ENCODE measurements at places on chromosomes 4 and X. TPM values are rescaled to one million over a fixed set of nuclear protein-coding genes. Genes with fewer than 3 reads are reported as not detected.

PSAPL1 gene
- not detected for total RNA-seq

MID1 gene
- total RNA-seq: 5.9 TPM

ARHGEF38 gene
- total RNA-seq: not detected

FRMD7 gene
- total RNA-seq: 0.07 TPM

SGMS2 gene
- 23.1 TPM for total RNA-seq

SLC2A9 gene
- 7.1 TPM for total RNA-seq

ADRA2C gene
- 5.9 TPM for total RNA-seq

ZCCHC12 gene
- total RNA-seq: not detected

TLR1 gene
- 5.0 TPM for total RNA-seq

FAAH2 gene
- 0.69 TPM for total RNA-seq

USP11 gene
- total RNA-seq: 31.4 TPM

TASL gene
- 0.62 TPM for total RNA-seq

GAGE12J gene
- not detected for total RNA-seq

STK32B gene
- total RNA-seq: 1.4 TPM

PNMA6A gene
- 1.9 TPM for total RNA-seq

ZNF185 gene
- 2.5 TPM for total RNA-seq

SERTM2 gene
- not detected for total RNA-seq

ENPP6 gene
- total RNA-seq: not detected

STPG2 gene
- 0.15 TPM for total RNA-seq

ARX gene
- not detected for total RNA-seq

RAB9B gene
- 25.1 TPM for total RNA-seq

CCDC120 gene
- 1.7 TPM for total RNA-seq

SULT1E1 gene
- total RNA-seq: not detected
